Naive thymus-derived CD8-positive, alpha-beta T cell (primary cell): ENCODE measurements at places on chromosomes 2 and 18. TPM values are rescaled to one million over a fixed set of nuclear protein-coding genes. Genes with fewer than 3 reads are reported as not detected.

PFN4 gene
- not detected for polyA plus RNA-seq

ABCB11 gene
- not detected for polyA plus RNA-seq

PARD3B gene
- polyA plus RNA-seq = 0.23 TPM

ACOXL gene
- not detected for polyA plus RNA-seq

DSC2 gene
- polyA plus RNA-seq = not detected

ABCA12 gene
- polyA plus RNA-seq = not detected

ZAP70 gene
- polyA plus RNA-seq = 149 TPM

CRYBA2 gene
- polyA plus RNA-seq = not detected

LYPD1 gene
- not detected for polyA plus RNA-seq

SLC9A2 gene
- polyA plus RNA-seq = not detected

PTPRM gene
- polyA plus RNA-seq = 0.28 TPM

RUFY4 gene
- polyA plus RNA-seq = not detected

TUBA4B gene
- not detected for polyA plus RNA-seq

CD8B2 gene
- polyA plus RNA-seq = 22.9 TPM

GGCX gene
- polyA plus RNA-seq = 10.4 TPM

POTEF gene
- polyA plus RNA-seq = not detected

AMER3 gene
- not detected for polyA plus RNA-seq

SNX17 gene
- polyA plus RNA-seq = 217 TPM

DSEL gene
- 5.5 TPM for polyA plus RNA-seq

ZNF385B gene
- not detected for polyA plus RNA-seq

IL36RN gene
- not detected for polyA plus RNA-seq

ABHD1 gene
- polyA plus RNA-seq = 1.4 TPM

FBXO41 gene
- polyA plus RNA-seq = 2.7 TPM

ARHGAP15 gene
- polyA plus RNA-seq = 253 TPM

KATNAL2 gene
- polyA plus RNA-seq = 0.11 TPM

NR4A2 gene
- 20.1 TPM for polyA plus RNA-seq

LNPK gene
- polyA plus RNA-seq = 13.5 TPM

MEP1B gene
- not detected for polyA plus RNA-seq

EGR4 gene
- polyA plus RNA-seq = not detected

CYP1B1 gene
- polyA plus RNA-seq = not detected

KIAA2012 gene
- not detected for polyA plus RNA-seq

RBM45 gene
- polyA plus RNA-seq = 9.9 TPM

COBLL1 gene
- polyA plus RNA-seq = not detected

ZSWIM2 gene
- not detected for polyA plus RNA-seq

PCARE gene
- not detected for polyA plus RNA-seq
